Endodermal cell (in vitro differentiated cells): ENCODE measurements at places on chromosomes 2 and 18.
A peak's percentile ranks its signal among the peaks of the same experiment; 100 is the strongest.

DNA sequence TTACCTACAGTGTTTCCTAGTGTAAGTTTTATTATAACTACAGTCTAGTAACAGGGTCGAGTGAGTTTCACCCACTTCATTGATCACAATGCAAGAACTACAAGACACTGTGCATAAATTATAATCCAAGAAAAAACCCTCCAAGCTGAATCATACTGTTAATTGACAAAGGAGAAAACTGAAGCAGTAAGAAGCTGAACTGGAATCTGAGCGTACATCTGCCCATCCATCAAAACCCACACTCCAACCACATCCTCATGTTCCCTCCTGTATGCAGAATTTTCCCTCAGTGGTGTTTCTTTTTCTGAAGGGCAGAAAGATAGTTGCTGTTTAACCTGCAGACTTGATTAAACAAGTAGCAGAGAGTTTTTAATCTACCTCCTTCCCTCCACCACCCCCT is 49.5 kb upstream of the KIDINS220 start:
- DNase-seq, result no peak

DNA sequence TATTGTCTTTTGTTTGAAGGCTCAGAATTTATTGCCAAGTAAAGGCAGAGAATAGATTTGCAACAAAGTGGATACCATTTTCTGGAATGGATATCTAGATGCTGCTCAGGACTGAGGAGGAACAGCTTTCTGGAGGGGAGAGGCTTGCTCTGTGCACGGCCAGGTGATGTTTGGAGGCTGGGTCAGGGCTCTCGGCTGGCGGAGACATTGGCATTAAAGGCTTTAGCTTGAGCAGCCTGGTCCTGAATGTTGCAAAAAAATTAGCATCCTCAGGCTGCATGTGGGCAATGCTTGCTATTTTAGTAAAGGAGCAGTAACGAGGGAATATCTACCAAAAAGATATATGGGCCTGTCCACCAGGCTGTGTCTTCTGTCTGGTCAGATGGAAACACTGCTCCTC is 20.4 kb downstream of the RNF144A start:
- peak; percentile 27 for DNase-seq

DNA sequence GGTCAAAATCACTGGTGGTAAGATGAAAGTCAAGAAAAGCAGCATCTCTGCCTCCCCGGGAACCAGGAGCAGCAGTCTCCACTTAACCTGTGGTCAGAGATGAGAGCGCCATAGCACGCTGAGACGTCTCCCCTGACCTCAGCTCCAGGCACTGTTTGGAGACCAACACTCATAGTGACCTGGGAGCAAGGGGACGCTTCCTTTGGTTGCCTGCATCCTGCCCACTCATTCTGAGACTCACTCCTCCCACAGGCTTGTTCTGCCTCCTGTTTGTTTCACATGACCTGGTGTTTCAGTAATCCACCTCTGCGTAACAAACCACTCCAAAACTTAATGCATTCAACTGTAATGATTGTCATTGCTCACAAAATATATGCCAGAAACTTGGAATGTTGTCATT is 139.3 kb downstream of the ACOXL start:
- DNase-seq, result no peak

GRCh38 chr2:86140969-86141392 is 34.9 kb downstream of the PTCD3 start:
- DNase-seq, result no peak

GRCh38 chr2:57602733-57603132 is 443.9 kb upstream of the VRK2 start:
- no peak for DNase-seq

DNA sequence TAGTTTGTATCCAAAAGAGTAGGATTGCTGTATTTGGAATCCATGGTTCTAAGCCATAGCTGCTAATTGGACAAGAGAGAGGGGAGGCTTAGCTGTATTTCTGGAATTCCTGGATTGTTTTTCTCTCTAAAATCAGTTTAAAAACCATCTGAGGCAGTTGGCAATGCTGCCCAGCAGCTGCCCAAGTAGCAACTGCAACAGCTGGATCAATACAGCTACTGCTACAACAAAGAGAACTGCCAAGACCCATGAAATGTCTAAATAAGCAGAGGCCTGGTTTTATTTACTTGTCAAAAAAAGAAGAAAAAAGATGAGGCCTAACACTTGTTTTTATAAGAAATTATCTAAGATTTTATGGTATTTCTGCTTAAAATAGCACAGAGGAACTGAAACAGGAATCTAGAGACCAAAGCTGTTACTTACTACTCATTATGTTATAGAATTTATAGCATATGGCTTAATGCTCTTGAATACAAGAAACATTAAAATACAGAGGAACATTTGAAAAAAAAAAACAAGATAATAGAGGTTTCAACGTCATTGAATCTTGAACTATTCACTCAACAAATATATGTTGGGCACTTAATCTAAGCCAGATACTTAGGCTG is 39.1 kb downstream of the TMEFF2 start:
- DNase-seq, result no peak

GRCh38 chr2:178747767-178748166 is 59.5 kb downstream of the TTN start:
- no peak for DNase-seq

DNA sequence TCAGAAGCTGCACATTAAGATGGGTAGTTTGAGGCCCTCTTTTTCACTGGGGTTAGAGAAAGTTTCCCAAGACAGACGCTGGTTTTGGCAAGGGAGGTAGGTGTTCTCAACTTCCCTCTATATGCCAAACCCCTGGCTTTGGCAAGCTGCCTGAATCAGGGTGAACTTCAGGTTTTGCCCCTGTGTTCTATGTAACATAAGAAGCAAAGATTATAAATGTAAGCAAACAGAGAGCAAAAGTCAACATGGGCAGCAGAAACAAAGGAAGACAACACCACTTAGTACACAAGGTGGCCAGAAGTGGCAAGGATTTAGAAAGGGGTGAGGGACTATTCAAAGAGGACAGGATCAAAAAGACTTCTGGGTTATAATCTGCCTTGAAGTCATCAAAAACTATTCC is 70.5 kb upstream of the TFCP2L1 start:
- no peak for DNase-seq

GRCh38 chr2:233810385-233810784 is 32.3 kb downstream of the MROH2A start:
- DNase-seq, result peak; percentile 17

DNA sequence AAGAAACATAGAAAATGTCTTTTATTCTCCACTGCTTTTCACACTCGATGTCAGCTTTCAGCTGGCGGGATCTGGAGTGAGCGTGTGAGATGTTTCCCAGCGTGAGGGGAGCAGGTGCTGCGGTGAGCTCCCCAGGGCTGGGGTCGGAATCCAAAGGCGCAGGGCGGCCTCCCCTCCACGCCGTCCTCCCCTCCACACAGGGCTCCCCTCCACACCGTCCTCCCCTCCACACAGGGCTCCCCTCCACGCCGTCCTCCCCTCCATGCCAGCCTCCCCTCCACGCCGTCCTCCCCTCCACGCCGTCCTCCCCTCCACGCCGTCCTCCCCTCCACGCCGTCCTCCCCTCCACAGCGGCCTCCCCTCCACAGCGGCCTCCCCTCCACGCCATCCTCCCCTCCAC is 26.9 kb upstream of the KCNG2 start:
- DNase-seq, result peak; percentile 5

DNA sequence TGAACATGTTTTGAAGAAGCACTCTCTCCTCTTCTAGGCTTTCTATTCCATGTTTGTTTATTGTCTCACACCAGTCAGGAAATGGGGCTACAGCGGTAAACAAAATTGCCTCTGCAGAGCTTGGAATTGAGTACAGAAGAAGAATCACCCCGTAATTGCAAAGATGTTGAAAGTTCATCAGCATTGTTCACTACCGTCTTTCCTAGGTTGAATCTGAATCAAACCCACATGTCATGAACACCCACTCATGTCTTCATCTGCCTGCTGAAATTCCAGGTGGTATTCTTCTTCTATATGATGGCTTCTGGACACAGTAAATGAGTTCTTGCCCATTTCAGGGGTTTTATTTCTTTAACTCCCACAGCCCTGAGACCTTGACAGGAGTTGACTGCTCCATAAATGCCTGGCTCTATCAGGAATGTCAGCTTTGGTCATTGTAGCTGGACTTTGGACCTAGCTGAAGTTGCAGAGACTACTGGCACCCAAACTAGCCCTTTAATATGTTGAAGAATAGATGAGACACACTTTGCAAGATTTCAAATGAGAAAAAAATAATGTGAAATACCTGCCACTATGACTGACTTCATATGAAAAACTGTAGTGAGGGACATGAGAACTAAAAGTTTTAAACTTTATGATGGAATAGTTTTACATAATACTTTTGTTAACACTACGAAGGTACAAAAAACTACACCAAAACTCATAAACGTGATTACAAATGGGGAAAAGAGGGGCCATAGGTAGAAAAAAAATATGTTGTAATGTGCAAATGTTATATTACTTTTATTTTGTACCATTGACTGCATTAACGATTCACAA is 1235.3 kb upstream of the ZEB2 start:
- DNase-seq, result no peak

- no peak for DNase-seq
Measured at GRCh38 chr2:26284132-26284531, 39.4 kb downstream of the HADHB start.

- DNase-seq, result no peak
Measured at GRCh38 chr18:32110005-32110404, 18.3 kb downstream of the RNF138 start.

DNA sequence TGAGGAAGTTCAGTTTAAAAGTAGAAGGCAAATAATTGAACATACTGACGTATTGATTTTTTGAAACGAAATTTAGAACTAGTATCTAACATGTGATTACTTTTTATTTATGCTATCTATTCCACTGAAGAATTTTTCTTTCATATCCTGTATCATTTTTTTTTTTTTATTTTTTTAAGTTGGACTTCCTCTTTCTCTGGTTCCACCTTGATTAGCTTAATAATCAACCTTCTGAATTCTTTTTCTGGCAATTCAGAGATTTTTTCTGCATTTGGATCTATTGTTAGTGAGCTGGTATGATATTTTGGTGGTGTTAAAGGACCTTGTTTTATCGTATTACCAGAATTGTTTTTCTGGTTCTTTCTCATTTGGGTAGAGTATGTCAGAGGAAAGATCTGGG is 411.2 kb downstream of the SOX11 start:
- no peak for DNase-seq

DNA sequence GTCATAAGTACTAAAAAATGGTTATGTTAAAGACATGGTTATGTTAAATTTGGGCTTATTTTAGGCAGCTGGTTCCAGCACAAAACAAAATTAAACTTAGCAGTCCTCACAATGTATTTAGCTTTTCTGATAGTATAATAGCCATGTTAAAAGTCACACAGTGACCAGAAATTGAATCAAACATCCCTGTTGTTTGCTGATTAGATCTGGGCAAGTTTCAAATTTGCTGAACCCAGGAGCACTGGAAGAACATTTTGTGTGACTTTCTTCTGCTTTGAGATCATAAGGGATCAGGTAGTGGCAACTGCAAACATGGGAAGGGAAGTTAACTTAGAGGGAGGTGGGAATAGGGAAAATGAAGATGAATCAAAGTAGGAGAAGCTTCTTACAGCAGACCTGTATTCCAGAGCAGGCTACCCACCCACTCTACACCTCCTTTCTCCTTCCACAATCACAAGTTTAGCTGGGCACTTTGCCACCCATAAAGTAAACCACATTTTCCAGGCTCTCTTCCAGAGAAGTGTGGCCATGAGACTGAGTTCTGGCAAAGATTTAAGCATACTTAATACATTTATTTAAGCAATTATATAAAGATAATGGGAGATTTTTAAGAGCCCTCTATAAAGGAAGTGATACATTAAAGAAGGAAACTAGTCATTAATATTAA is 616.1 kb upstream of the LRATD1 start:
- DNase-seq, result no peak

DNA sequence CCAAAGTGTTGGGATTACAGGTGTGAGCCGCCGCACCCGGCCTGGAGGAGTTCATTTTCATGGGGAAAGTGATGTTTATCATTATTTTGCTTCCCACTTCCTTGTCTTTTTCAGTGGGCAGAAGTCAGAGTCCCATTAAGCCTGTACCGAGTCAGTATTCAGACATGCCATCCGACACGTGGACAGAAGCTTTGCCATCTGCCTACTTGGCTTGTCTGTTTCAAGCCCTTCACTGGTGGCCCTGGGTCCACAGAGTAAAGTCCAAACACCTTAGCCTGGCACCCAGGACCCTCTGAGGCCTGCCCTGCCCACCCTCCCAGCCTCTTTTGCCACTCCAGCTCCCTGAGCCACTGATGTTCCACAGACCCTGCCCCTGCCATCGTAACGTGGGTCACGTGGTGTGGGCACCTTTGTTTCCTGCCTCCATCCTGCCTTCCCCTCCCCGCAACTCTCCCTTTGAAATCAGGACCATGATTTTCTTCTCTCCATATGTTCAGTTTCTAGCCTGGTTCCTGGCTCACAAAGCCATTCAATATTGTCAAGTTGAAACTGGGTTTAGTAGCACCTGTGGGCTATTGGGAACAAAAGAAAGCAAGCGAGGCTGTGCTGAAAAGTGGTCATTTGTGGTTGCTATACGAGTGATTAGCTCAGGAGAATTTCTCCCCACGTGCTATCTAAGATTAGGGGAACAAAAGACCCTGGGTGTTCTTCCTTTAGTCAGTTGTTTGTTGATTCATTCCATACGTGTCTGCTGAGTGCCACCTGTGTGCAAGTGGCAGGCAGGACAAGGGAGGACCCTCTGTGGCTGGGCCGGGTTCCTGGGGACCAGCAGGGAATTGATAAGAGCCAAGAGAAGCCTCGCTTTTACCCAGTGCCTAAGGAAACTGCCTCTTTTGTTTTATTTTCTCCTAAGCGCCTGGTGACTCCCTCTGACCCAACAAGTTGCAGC is 5.1 kb upstream of the ODC1 start:
- no peak for DNase-seq

GRCh38 chr2:159065313-159065712 is 96.9 kb downstream of the TANC1 start:
- DNase-seq, result no peak

- no peak for DNase-seq
Measured at GRCh38 chr2:179172894-179173293, 91.7 kb downstream of the SESTD1 start.

- DNase-seq, result peak; percentile 61
Measured at GRCh38 chr18:13793819-13794218, 30.1 kb upstream of the MC5R start.

DNA sequence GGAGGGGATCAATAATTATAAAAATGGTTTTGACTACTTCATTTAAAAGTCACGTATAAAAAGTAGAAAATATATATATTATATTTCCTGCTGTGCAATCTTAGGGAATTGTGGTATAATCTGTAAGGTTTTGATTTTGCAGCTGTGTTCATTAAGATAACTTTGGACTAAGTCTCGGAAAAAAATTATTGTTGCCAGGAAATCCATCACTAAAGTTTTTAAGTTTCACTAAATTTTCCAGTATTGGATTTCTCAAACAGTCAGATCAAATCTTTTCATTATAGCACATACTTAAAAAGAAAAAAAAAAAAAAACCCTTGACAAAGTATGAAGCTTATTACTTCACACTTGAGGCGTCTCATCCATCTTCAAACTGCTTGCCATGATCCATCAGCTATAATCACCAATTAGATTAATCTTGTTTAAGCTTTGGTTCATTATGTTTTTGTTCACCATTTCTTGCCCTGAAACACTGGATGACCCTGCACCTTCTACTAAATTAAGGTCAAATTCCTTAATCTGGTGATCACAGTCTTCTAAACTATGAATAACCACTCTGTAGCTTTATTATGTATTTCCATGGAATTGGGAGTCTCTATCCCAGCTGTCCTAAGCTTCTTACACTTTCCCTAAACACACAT is 326.6 kb upstream of the COL3A1 start:
- no peak for DNase-seq
